ENCODE measurements at places on chromosomes 3 and 15.
A peak's percentile ranks its signal among the peaks of the same experiment; 100 is the strongest.

- no peak for DNase-seq
These were observed 27.8 kb downstream of the IL5RA start for GRCh38 chr3:3082234-3082924.

DNA sequence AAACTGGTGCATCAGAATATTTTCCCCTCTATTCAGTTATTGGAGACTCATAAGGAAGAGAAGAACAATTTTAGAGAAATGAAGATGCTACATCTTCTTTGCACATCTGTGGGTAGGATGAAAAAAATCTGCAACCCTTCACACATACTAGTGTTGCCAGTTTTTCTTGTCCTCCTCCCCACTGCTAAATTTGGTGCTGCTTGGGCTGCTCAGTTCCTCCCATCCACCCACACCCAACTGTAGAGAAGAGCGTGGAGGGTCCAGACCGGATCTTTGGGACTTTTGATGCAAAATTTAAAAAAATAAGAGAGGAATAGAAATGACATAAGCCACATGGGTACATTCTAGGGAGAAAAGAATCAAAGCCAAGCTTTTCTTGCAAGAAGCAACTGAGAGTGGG is 8.7 kb upstream of the RASA2 start:
- no peak for DNase-seq

- DNase-seq: peak; percentile 53
These were observed 833.1 kb downstream of the NAALADL2 start for GRCh38 chr3:175692256-175692655.

GRCh38 chr3:24087469-24087868 is 142.4 kb downstream of the NR1D2 start:
- no peak for DNase-seq

Measured in renal cortical epithelial cell (primary cell).